ENCODE measurements at places on chromosomes 7 and 10.

GRCh38 chr7:36084485-36085091, 68.5 kb upstream of the EEPD1 start:
- peak; percentile 72 for DNase-seq

DNA sequence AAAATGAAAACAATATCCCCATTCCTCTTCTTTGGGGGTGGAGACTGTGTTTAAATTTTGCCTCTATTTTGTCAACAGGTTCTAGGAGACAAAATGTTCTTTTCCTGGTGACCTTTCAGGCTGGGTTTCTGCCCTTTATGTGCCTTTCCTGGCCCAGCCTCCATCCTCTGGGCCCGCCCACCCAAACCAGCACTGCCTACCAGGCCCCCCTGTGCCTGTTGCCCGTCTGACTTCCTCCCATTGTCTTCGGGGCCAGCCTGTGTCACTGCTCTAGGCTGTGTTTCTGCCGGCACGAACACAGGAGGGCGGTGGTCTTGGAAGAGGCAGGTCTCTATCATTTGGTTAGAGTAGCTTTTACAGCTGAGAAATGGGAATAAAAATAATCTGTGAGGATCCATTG, 13.9 kb downstream of the TSPAN14 start:
- no peak for DNase-seq

DNA sequence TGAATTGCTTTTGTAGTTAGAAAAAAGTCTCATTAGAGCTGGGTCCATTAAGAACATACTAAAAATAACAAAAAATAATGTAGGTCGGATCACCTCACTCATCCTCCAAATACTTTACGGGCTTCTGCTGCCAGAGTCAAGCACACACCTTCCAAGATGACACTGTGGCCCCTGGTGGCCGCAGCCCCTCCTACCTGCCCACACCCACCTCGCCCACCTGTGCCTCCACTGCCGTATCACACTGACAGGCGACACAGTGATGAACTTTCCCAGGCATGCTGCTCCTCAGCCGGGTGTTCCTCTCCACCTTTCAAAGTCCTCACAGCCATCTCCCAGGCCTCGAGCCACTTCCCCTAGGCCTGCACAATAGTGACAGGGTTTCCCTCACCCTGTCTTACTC, 60.9 kb downstream of the STK17A start:
- DNase-seq = no peak

DNA sequence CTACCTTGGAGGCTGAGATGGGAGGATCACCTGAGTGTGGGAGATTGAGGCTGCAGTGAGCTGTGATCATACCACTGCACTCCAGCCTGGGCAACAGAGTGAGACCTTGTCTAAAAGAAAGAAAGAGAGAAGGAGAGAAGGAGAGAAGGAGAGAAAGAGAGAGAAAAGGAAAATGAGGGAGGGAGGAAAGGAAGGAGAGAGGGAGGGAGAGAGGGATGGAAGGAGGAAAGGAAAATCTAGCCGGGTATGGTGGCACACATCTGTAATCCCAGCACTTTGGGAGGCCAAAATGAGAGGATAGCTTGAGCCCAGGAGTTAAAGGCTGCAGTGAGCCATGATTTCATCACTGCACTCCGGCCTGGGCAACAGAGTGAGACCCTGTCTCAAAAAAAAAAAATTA, 42.9 kb upstream of the GTF2IRD1 start:
- DNase-seq = no peak

GRCh38 chr10:78864761-78865537, 203.8 kb upstream of the ZMIZ1 start:
- DNase-seq = no peak

All from NCI-H187 (cell line).